ENCODE measurements at places on chromosomes 1 and 21.

GRCh38 chr1:6511561-6512244 is 20.2 kb upstream of the PLEKHG5 start:
- H3K36me3 ChIP-seq: no peaks in the 10 kb centered on the region
- H3K4me3 ChIP-seq: no peak overlapping the region
- no peak overlapping the region for H3K27ac ChIP-seq

DNA sequence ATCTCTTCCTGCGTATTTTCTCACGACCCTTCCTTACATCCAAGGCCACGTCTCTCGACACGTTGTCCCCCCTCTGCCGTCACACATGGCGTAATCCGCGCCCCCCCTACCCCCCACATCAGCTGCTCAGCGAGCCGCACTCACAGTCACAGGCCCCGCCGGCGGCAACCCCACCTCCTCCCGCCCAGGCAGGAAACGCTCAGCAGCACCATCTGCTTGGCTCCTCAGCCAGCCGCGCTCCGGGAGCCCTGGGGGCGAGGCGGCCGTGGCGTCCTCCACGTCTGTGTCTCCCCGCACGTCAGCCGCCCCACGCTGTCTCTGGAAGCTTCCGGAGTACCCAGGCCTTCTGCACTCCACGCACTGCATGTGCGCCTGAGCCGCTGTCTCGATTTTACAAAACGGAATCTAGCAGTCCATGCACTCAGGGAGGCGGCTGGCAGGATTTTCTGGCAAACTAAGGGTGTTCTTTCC is 64.6 kb downstream of the SIK1 start:
- H3K27ac ChIP-seq: peak overlapping the region; percentile 32
- H3K4me3 ChIP-seq: no peak overlapping the region
- H3K27me3 ChIP-seq: no peaks in the 10 kb centered on the region

DNA sequence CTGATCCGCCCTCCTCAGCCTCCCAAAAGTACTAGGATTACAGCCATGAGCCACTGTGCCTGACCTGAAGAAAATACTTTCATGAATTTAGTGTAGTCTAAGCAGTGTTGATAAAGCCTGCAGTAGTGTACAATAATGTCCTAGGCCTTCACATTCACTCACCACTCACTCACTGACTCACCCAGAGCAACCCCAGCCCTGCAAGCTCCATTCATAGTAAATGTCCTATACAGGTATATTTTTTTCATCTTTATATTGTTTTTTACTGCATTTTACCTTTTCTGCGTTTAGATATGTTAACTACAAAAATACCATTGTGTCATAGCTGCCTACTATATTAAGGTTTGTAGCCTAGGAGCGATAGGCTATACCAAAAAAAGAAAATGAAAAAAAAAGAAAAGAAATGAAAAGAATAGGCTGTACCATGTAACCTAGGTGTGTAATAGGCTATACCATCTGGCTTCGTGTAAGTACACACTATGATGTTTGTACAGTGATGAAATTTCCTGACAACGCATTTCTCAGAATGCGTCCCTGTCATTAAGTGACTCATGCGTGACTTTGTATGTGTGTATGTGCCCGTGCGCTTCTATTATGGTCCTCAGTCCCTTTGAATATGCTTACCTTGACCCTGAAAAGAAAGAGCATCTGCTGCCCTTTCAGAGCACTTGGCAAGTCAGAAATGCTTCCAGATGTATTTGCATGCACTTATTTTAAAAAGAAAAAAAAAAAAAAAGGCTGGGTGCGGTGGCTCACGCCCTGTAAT is 9.2 kb upstream of the SLAMF8 start:
- peaks cover 8% of the 10 kb centered on the region for H3K4me1 ChIP-seq
- DNase-seq: no peak
- no peak overlapping the region for H3K4me3 ChIP-seq
- peak overlapping the region; percentile 63 for H3K27ac ChIP-seq
- H3K27me3 ChIP-seq: peaks cover under 1% of the 10 kb centered on the region

GRCh38 chr1:24391882-24392603 is 21.5 kb downstream of the STPG1 start:
- no peak overlapping the region for H3K4me3 ChIP-seq
- no peaks in the 10 kb centered on the region for H3K27me3 ChIP-seq
- no peak overlapping the region for H3K27ac ChIP-seq
- DNase-seq: peak; percentile 84
- no peaks in the 10 kb centered on the region for H3K36me3 ChIP-seq
- peaks cover 34% of the 10 kb centered on the region for H3K4me1 ChIP-seq

Measured in WTC11 (cell line).